Esophagus squamous epithelium (tissue), 5 donors: ENCODE measurements at places on chromosomes 16 and 17.

GRCh38 chr17:61574542-61575351 is 16.3 kb downstream of the NACA2 start:
- no peak overlapping the region for H3K27ac ChIP-seq
- no peak for DNase-seq
- H3K36me3 ChIP-seq, result no peaks in the 10 kb centered on the region
- H3K4me3 ChIP-seq, result no peak overlapping the region
- no peaks in the 10 kb centered on the region for H3K27me3 ChIP-seq
- H3K4me1 ChIP-seq, result no peaks in the 10 kb centered on the region

DNA sequence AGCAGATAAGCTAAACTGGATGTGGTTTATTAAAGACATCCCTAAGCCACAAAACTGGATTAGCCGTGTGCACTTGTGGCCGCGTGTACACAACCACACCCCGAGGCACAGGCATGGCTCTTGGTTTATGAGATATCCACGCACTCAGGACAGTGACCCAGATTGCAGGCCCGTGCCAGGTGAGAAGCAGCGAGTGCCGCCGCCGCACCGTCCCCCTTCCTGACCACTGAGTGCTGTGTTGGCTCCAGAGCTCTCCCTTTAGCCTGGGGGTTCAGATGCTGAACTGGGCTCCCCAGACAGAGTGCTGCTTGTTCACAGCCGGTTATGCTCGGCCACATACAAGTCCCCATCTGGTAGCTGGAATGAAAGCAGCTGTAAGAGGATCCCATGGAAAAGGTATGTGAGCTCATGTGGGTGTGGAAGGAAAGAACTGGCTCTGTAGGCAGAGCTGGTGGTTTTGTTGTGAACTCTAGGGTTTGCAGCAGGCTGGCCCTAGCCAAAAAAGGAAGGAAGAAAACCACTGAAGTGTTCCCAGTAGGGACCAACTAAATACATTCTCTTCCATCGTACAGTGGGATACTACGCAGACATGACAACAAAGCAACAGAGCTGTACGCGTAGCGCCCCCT is 29.5 kb downstream of the KNOP1 start:
- no peak overlapping the region for H3K4me3 ChIP-seq
- no peaks in the 10 kb centered on the region for H3K27me3 ChIP-seq
- no peak for DNase-seq
- H3K36me3 ChIP-seq, result peaks cover 6% of the 10 kb centered on the region
- H3K27ac ChIP-seq, result no peak overlapping the region
- H3K4me1 ChIP-seq, result no peaks in the 10 kb centered on the region

- H3K27me3 ChIP-seq, result peaks cover 7% of the 10 kb centered on the region
- peaks cover 26% of the 10 kb centered on the region for H3K4me1 ChIP-seq
- peak; percentile 32 for DNase-seq
- H3K4me3 ChIP-seq, result no peak overlapping the region
- H3K27ac ChIP-seq, result no peak overlapping the region
Measured at GRCh38 chr17:38676706-38677504, 2.1 kb upstream of the EPOP start.

DNA sequence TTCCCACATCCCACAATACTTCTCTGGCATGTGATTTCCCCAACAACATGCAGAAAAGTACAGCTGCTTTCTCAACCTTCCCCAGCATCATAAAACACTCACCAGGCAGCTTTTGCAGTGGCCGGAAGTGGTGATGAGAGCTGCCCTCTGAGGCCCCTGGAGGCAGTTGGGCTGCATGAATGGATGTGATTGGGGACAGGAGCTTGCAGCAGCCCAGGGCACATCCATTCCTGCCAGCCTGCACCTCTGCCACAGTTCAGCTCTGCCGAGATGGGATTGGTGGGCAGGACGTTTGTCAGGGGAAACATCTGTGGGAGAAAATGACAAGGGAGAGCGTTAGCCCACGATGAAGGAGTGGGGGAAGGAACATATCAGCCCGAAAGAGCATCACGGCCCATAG is 19.8 kb downstream of the NUBP1 start:
- no peak overlapping the region for H3K27ac ChIP-seq
- peaks cover 22% of the 10 kb centered on the region for H3K36me3 ChIP-seq
- no peaks in the 10 kb centered on the region for H3K4me1 ChIP-seq
- H3K4me3 ChIP-seq, result no peak overlapping the region

GRCh38 chr16:83118365-83118764 is 491.6 kb downstream of the CDH13 start:
- DNase-seq, result no peak
- no peak overlapping the region for H3K4me3 ChIP-seq
- H3K4me1 ChIP-seq, result no peaks in the 10 kb centered on the region
- H3K36me3 ChIP-seq, result no peaks in the 10 kb centered on the region
- no peak overlapping the region for H3K27ac ChIP-seq

DNA sequence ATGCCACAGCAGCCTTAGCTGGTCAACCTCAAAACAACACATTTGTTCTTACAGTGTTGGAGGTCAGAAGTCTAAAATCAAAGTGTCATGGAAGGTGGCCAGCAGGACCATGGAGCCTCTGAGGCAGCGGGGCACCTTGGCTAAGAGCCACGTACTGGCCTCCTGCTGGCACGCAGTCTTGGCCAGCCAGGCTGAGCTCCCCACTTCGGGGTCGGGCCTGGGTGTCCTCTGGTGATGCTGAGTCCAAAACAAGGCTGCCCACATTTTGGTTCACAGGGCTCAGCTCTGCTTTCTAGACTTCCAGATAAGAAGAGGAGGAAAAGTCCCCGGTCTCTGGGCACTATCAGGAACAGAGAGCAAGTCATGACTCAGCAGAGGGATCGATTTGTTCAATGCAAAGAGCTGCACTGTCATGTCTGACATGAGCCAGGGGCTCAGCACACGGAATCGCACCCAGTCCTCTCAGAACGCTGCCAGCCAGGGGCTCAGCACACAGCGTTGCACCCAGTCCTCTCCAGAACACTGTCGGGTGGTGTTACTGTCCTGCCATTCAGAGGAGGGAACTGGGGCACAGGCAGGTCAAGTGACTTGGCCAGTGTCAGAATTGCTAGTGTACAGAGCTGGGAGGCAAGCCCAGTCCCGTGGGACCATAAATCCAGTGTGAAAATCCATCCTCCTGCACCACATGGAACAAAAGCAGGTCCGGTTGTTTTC is 2.5 kb downstream of the LGALS9 start:
- no peaks in the 10 kb centered on the region for H3K27me3 ChIP-seq
- peak overlapping the region; percentile 88 for H3K27ac ChIP-seq

- DNase-seq, result no peak
- H3K27ac ChIP-seq, result peak overlapping the region; percentile 94
- peaks cover 9% of the 10 kb centered on the region for H3K36me3 ChIP-seq
- no peaks in the 10 kb centered on the region for H3K27me3 ChIP-seq
- H3K4me3 ChIP-seq, result no peak overlapping the region
Measured at GRCh38 chr16:67965668-67966548, 2.5 kb downstream of the SLC12A4 start.

DNA sequence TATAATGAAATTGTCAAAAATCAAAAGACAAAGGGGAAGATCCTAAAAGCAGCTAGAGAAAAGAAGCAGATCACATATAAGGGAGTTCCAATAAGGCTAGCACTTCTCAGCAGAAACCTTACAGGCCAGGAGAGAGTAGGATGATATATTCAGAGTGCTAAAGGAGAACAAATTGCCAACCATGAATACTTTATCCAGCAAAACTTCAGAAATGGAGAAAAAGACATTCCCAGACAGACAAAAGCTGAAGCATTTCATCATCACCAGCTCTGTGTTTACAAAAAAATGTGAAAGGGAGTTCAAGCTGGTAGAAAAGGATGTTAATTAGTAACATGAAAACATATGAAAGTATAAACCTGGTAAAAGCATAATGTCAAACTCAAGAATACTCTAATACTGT is 37.4 kb downstream of the CDR2 start:
- H3K4me3 ChIP-seq, result no peak overlapping the region
- no peak for DNase-seq
- no peaks in the 10 kb centered on the region for H3K4me1 ChIP-seq
- no peak overlapping the region for H3K27ac ChIP-seq
- H3K36me3 ChIP-seq, result peaks cover 65% of the 10 kb centered on the region
- H3K27me3 ChIP-seq, result no peaks in the 10 kb centered on the region

DNA sequence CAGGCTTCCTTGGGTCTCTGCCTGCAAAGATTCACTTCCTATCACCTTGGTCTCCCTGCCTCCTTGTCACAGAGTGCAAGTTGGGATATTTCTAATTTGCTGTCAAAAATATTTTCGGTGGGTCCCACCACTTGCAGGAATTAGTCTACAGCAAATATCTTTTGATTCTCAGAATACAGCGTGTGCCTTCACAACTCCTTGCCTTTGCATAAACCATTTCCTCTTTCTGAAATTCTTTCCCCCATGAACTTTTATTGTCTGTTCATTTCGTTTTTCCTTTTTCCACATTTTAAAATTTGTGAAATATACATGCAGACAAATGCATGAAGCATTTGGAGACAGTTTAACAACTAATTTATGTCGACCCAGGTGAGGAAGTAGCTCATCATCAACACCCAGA is 60.0 kb downstream of the HS3ST3B1 start:
- no peak overlapping the region for H3K4me3 ChIP-seq
- H3K27me3 ChIP-seq, result no peaks in the 10 kb centered on the region
- no peaks in the 10 kb centered on the region for H3K4me1 ChIP-seq
- no peaks in the 10 kb centered on the region for H3K36me3 ChIP-seq
- no peak for DNase-seq
- H3K27ac ChIP-seq, result no peak overlapping the region

GRCh38 chr16:20307791-20308190 is 19.5 kb downstream of the GP2 start:
- DNase-seq, result no peak
- H3K4me3 ChIP-seq, result no peak overlapping the region
- no peak overlapping the region for H3K27ac ChIP-seq
- peaks cover 9% of the 10 kb centered on the region for H3K27me3 ChIP-seq
- no peaks in the 10 kb centered on the region for H3K4me1 ChIP-seq

GRCh38 chr17:8161289-8162232 is 1.2 kb downstream of the VAMP2 start:
- H3K4me1 ChIP-seq, result peaks cover 43% of the 10 kb centered on the region
- H3K36me3 ChIP-seq, result no peaks in the 10 kb centered on the region
- peak overlapping the region; percentile 100 for H3K27ac ChIP-seq
- no peak for DNase-seq

DNA sequence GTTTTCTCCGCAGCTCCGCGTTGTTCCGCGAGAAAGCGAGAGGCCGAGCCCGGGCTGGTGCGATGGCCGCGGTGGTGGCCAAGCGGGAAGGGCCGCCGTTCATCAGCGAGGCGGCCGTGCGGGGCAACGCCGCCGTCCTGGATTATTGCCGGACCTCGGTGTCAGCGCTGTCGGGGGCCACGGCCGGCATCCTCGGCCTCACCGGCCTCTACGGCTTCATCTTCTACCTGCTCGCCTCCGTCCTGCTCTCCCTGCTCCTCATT is 404 bp downstream of the EMC6 start:
- H3K4me3 ChIP-seq, result peak overlapping the region; percentile 100
- DNase-seq, result no peak
- peak overlapping the region; percentile 98 for H3K27ac ChIP-seq
- peaks cover 60% of the 10 kb centered on the region for H3K4me1 ChIP-seq
- no peaks in the 10 kb centered on the region for H3K27me3 ChIP-seq

DNA sequence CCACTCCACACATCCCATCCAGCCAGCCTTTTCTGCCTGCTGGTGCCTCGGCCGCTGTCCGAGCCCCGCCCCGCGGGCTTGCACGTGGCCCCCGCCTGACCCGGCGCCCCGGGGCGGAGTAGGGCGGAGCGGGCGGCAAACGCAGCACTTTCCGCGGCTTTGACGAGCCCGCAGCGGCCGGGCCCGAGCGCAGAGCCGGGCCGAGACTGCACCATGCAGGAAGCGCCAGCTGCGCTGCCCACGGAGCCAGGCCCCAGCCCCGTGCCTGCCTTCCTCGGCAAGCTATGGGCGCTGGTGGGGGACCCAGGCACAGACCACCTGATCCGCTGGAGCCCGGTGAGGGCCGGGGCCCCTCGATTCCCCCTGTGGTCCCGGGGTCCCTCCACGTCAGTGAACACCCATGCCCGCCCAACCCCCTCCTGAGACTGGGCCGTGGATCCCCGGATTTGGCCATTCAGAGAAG is at the start of gene HSF4:
Gene HSF4 (plus strand): TSS at position 147 of the 463 bp plus-strand sequence. CDS start 67 bp downstream, at position 214.
- H3K36me3 ChIP-seq, result no peaks in the 10 kb centered on the region
- peaks cover 34% of the 10 kb centered on the region for H3K4me1 ChIP-seq
- peak within 1 kb of the TSS; percentile 60 for H3K27ac ChIP-seq
- DNase-seq, result no peak

DNA sequence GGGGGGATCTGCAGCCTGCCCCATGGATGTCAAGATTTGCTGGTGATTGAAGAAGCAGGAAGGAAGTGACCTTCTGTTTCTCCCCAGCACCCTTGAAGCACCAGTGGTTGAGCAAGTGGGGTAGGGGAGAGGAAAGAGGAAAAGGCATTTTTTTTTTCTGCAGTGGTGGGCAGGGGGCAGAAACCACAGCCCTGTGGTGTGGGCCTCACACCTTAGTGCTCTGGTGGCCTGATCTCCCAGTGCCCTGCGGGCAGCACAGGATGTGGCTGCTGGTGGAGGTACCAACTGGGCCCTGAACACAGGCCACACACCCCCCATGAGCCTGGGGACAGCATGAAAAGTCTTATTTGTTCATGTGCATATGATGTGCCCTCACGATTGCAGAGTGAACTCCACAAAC is 7.1 kb downstream of the ITGAD start:
- H3K4me1 ChIP-seq, result no peaks in the 10 kb centered on the region
- H3K27me3 ChIP-seq, result no peaks in the 10 kb centered on the region
- H3K36me3 ChIP-seq, result no peaks in the 10 kb centered on the region
- H3K27ac ChIP-seq, result no peak overlapping the region

GRCh38 chr17:33981711-33982601 is 273.1 kb upstream of the CCL2 start:
- no peak overlapping the region for H3K4me3 ChIP-seq
- no peak overlapping the region for H3K27ac ChIP-seq
- no peaks in the 10 kb centered on the region for H3K36me3 ChIP-seq
- peaks cover 7% of the 10 kb centered on the region for H3K4me1 ChIP-seq
- DNase-seq, result no peak

- no peaks in the 10 kb centered on the region for H3K36me3 ChIP-seq
- no peaks in the 10 kb centered on the region for H3K4me1 ChIP-seq
- no peak overlapping the region for H3K27ac ChIP-seq
- no peaks in the 10 kb centered on the region for H3K27me3 ChIP-seq
Measured at GRCh38 chr17:73532421-73532901, 111.8 kb downstream of the SDK2 start.

DNA sequence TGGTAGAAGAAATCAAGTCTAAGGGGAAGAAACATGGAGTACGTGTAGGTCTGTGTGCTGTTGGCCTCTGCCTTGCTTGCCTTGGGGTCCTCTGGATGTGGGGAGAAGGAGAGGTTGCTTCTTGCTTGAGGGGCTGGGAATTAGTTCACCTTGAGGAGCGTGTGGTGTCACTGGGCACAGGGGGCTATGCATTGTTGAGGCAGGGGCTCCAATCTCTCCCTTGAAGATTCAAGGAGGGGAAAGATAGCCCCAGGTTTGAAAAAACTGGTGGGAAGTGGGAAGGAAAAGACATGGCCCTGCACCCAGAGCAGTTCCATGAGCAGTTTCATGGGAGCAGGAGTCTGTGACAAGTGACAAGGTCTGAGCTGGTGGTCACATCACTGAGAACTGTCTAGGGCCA is 103.4 kb downstream of the CYLD start:
- no peak overlapping the region for H3K27ac ChIP-seq
- H3K27me3 ChIP-seq, result peaks cover 32% of the 10 kb centered on the region
- H3K36me3 ChIP-seq, result no peaks in the 10 kb centered on the region
